ENCODE measurements at places on chromosomes 16 and 17. TPM values are rescaled to one million over a fixed set of nuclear protein-coding genes. Genes with fewer than 3 reads are reported as not detected.

ARHGDIG gene
- not detected for total RNA-seq

CLEC18A gene
- 2.2 TPM for total RNA-seq

NXPH3 gene
- total RNA-seq, result not detected

NPIPB5 gene
- total RNA-seq, result 413 TPM

FKBP10 gene
- 0.74 TPM for total RNA-seq

CCL17 gene
- total RNA-seq, result not detected

MPP2 gene
- 0.64 TPM for total RNA-seq

SLC35G6 gene
- not detected for total RNA-seq

All from natural killer cell treated with Interleukin-12 subunit alpha and Interleukin-12 subunit beta and Interleukin-15 and Interleukin-18, amount 100 ng/mL, for 72 hours (primary cell).